ENCODE measurements at places on chromosomes 7 and 10.
A peak's percentile ranks its signal among the peaks of the same experiment; 100 is the strongest.

- no peak for DNase-seq
Observed at GRCh38 chr7:139542308-139543151, 19.0 kb downstream of the CLEC2L start.

- peak; percentile 95 for DNase-seq
Observed at GRCh38 chr7:140541513-140542227, 62.4 kb upstream of the MKRN1 start.

DNA sequence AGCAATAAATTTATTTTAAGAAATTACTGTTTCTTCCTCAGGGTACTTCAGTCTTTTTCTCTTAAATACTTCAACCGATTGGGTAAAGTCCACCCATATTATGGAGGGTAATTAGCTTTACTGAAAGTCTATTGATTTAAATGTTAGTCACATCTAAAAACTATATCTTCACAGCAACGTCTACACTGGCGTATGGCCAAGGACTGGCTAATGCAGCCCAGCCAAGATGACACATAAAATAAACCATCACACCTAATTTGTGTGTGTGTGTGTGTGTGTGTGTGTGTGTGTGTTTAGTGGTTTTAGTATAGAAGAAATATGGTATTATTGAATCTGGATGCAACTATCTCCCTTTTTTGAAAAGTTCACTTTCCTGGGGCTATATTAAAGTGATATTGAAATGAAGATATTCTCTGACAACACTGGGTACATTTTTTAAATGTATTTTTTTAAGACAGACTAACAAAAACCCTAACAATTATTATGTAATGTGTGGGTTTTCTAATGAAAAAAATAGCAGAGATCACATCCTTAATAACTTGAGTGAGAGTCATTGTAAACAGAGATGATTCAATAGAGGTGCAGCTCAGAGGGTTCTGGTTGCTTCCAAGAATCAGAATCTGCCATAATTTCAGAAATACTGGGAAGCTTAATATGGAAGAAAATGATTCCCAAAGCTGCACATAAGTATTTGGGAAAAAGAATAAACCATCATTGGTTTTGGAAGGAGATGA lies 584.2 kb upstream of the MBL2 start:
- no peak for DNase-seq

DNA sequence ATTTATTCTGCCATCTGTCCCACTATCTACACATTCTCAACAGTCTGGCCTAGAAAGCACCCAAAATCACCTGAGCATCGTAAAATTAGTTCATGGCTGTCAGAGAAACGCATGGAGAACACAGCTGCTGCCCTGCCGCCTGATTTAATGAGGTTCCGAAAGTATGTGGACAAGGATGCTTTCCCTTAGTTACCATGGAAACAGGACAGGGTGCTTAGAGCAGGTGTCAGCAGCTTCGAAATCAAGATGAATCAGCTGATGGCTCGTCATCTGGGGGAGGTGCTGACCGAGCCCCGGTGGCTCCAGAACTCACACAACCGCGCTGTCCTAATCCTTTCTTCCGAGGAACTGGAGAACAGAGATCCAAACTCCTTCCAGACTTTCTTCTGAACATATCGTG lies 151.5 kb downstream of the TEX36 start:
- DNase-seq, result no peak

- no peak for DNase-seq
Observed at GRCh38 chr7:40276061-40276460, 141.3 kb downstream of the SUGCT start.

DNA sequence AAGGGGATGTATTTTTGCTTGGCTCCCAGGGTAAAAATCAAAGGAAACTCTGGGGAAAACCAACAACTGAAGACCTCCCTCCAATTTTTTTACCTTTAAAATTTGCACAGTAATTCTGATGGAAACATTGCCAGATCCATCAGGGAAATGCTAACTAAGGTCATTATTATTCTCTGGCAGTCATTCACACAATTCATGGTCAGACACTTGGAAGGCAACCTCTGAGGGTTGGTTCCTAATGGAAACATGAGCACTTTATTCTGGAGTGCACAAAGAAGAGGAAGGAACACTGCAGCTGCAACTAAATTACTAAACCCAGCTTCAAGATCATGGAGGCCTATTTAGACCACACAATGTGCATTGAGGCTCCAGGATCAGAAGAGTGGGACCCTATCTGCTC lies 34.2 kb downstream of the SRI start:
- DNase-seq, result no peak

- peak; percentile 83 for DNase-seq
Observed at GRCh38 chr10:110279407-110279986, 25.2 kb downstream of the SMNDC1 start.

DNA sequence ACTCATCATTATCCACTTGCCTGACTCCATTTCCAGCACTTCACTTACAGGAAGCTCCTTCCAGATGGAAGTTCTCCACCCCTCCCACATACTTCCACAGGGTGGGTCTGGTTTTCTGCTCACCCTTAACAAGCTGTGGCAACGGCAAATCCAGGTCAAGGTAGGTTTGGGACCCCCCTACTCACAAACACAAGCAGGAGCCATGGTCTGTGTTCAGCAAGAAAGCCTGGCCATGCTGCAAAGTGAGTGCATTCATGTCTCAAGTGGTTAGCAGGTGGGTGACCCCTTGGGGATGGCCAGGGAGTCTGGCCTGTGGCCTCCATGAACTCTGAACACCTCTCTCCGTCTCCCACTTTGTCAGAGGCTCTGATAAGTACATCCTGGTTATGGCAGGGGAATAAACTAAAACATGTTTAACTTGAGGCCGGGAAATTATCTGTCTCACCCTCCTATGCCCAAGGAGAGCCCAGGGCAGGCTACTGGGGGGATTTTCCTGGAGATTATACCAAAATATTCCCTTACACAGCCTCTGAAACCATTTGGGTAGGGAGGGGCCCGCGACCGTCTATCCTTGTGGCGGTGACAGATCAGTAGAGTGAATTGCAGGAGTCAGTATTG lies 844 bp downstream of the XPNPEP1 start:
- DNase-seq, result no peak

GRCh38 chr10:71302874-71303568 lies 16.0 kb upstream of the SLC29A3 start:
- DNase-seq, result peak; percentile 66

- no peak for DNase-seq
Observed at GRCh38 chr7:140174217-140174616, 2.6 kb downstream of the KDM7A start.

DNA sequence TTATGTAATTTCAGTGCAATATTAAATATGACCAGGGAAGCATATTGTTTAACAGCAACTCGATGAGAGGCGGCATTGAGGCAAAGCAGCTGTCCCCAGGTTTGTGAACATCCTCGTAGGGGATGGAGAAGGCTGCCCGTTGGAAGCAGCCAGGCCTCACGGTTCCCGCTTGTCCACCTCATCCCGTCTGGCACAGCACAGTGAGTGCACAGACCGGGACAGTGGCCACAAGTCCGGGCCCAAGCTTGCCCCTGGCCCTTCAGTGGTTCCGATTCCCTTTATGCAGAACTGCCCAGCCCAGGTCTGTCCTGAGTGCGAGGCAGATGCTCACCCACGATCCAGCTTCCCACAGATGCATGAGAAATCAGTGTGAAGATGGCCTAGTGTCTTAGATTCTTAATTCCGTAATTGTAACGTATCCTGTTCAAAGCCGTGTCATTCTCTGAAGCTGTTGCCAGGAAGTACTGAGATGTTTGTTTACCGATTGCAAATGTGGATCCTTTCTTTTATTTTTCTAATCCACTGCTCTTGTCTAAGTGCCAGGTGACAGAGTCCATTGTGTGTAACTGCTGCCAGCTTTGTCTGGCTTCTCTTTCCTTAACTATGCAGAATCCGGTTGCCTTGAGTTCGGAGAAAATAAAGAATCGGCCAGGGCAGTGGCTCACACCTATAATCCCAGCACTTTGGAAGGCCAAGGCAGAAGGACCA lies 35.5 kb downstream of the PFKP start:
- DNase-seq, result peak; percentile 77

DNA sequence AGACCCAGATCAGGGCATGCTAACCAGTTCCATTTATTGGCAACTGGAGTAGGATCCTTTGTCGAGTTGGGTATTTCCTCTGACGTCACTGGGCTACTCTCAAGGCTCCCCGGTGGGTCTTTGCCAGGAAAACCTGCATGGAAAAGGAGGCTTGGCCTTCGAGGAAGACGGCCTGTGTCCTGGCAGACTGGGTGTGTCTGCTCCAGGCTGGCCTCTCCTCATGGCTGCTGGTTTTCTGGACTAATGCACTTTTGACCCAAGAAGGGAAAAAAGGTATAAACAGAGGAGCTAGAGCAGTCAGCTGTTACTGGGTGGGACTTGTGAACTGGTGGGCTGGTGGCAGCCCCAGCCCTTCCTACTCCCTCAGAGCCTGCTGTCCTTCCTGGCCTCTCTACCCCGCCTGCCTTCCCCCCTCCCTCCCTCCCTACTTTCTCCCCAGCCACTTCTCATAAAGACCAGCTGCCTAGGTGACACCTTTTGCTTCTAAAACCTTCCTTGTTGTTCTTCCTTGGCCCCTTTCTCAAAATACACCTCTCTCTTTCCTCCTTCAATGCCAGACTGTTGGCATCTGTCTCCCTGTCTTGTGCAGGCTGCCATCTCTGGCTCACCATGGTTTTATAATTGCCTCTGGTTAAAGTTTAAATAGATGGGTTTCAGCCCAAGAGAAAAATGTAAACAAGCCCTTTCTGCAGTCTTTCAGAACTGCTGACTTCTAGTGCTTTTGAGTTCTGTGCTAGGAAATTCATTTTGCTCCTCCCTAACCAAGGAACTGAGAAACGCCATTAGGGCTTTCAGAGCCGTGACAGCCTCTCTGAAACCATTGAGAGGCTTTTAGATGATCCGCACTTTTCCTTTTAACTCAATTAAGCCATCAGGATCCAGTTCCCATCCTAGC lies 101.8 kb upstream of the MKLN1 start:
- DNase-seq, result peak; percentile 83

- DNase-seq, result peak; percentile 54
Observed at GRCh38 chr10:7872041-7872442, 53.7 kb downstream of the TAF3 start.

GRCh38 chr7:158498443-158499081 lies 89.1 kb downstream of the PTPRN2 start:
- no peak for DNase-seq

GRCh38 chr7:106358103-106358663 lies 73.4 kb upstream of the NAMPT start:
- peak; percentile 87 for DNase-seq

DNA sequence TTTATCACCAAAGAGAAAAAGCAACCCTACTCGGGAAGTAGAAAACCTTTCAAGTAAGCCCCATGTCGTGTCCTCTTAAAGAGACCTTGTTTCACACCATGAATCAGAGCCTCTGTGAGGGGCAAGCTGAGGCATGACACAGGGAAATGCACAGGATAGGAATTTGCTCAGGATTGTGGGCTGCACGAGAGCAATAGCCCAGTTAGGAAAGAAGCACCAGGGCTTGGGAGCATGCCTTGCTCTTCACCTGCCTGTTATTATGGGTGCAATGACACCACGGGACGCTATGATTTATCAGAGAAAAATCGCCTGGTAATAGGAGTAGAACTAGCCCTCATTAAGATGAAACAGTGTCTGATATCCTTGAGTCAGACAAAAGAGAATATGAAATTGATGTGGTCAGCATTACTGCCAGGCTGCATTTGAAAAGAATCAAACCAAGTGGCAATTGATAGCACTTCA lies 562.9 kb upstream of the NRP1 start:
- DNase-seq, result peak; percentile 49

DNA sequence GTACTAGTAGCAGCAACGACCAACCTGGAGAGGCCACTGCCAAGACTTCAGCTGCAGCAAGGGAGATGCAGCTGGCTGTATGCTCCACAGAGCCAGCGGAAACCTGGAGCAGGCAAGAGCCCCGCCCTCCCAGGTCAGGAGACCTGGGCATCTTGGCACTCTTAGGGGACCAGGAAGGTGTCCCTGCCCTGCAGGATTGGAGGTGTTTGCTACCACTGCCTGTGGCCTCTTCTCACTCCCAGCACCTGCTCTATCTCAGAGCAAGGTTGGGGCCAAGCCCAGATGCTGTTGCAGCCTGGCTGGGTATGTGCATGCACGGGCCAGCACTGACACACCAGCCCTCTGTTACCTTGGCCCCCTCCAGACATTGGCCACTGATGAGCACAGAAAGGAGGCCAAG lies 1512.8 kb downstream of the REEP3 start:
- DNase-seq, result no peak

GRCh38 chr7:51430480-51431086 lies 114.0 kb upstream of the COBL start:
- peak; percentile 54 for DNase-seq

- DNase-seq, result no peak
Observed at GRCh38 chr7:121012919-121013318, 24.4 kb downstream of the CPED1 start.

- DNase-seq, result peak; percentile 74
Observed at GRCh38 chr10:70742537-70743429, 42.4 kb downstream of the TBATA start.

DNA sequence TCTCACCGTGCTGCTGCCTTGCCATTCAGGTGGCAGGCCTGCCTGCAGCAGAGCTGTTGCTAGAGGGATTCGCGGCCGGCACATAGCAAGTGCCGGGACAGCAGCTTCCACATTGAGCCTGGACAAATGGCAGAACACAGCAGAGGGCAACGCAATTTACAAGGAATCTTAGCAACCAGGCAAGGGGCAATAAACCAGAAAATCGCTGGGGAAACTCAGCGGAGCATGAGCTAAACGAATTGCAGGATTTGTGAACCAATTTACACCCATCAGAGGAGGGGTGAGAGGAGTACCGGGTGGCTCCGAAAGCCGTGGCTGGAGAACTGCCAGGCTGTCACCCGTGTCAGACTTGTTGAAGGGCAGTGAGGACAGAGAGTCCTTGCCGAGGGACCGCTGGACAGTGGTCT lies 58.6 kb upstream of the LOXL4 start:
- DNase-seq, result no peak

GRCh38 chr10:61283481-61284221 lies 169.5 kb downstream of the TMEM26 start:
- peak; percentile 2 for DNase-seq

- peak; percentile 46 for DNase-seq
Observed at GRCh38 chr7:134364619-134365037, 47.9 kb upstream of the SLC35B4 start.

DNA sequence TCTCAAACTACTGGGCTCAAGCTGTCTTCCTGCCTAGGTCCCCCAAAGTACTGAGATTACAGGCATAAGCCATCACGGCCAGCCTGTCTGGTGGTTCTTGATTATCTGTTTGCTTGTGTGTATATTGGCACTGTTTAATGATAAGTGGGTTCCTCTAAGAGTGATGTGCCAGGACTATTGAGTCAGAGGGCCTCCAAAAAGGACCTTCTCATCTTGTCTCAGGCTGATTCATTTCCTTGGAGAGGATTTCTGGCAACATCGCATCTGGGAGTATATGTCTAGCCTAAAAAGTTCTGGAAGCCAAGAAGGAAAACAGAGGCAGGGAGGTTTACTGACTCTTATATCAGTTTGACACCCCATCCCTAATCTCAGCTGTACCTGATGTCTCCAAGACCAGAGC lies 27.1 kb upstream of the AKAP9 start:
- DNase-seq, result peak; percentile 84

All from cardiac fibroblast (primary cell).